ENCODE measurements at places on chromosomes 11 and 22. TPM values are rescaled to one million over a fixed set of nuclear protein-coding genes. Genes with fewer than 3 reads are reported as not detected.

DNA sequence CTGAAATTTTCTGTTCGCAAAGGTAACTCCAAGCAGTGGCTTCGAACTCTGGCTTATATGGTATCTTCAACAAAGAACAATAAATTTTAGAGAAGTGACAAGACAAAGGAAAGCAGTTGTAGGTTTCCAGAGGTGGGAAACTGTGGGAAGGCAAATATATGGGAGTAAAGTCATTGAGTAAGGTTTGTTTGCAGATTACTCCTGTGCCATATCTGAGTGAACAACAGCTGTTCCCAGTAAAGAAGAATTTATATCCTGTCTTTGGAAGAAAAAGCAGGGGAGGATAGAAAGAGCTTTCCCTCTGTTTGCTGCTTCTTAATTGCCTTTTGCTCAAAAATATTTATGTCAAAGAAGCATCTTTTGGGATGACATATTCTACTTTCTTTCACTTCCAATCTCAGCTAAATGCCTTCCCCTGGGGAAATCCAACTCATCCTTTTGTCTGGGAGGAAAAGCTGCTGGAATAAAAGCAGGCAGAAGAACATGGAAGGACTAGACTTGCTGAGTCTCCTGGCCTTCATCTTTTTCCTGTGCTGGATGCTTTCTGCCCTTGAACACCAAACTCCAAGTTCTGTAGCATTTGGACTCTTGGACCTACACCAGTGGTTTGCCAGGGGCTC, 10.4 kb upstream of the RCN1 start:
- no peaks in the 10 kb centered on the region for H3K27me3 ChIP-seq
- no peaks in the 10 kb centered on the region for H3K4me1 ChIP-seq
- no peak overlapping the region for H3K27ac ChIP-seq
- H3K4me3 ChIP-seq = no peak overlapping the region

GRCh38 chr11:42857344-42857743, 454.5 kb upstream of the API5 start:
- no peaks in the 10 kb centered on the region for H3K4me1 ChIP-seq
- no peaks in the 10 kb centered on the region for H3K27me3 ChIP-seq
- no peak overlapping the region for H3K4me3 ChIP-seq
- H3K27ac ChIP-seq = no peak overlapping the region
- no peaks in the 10 kb centered on the region for H3K36me3 ChIP-seq

- no peak for DNase-seq
- no peaks in the 10 kb centered on the region for H3K36me3 ChIP-seq
- no peaks in the 10 kb centered on the region for H3K4me1 ChIP-seq
- H3K4me3 ChIP-seq = no peak overlapping the region
- H3K27ac ChIP-seq = no peak overlapping the region
Observed at GRCh38 chr11:129451524-129451923, 75.9 kb downstream of the BARX2 start.

DNA sequence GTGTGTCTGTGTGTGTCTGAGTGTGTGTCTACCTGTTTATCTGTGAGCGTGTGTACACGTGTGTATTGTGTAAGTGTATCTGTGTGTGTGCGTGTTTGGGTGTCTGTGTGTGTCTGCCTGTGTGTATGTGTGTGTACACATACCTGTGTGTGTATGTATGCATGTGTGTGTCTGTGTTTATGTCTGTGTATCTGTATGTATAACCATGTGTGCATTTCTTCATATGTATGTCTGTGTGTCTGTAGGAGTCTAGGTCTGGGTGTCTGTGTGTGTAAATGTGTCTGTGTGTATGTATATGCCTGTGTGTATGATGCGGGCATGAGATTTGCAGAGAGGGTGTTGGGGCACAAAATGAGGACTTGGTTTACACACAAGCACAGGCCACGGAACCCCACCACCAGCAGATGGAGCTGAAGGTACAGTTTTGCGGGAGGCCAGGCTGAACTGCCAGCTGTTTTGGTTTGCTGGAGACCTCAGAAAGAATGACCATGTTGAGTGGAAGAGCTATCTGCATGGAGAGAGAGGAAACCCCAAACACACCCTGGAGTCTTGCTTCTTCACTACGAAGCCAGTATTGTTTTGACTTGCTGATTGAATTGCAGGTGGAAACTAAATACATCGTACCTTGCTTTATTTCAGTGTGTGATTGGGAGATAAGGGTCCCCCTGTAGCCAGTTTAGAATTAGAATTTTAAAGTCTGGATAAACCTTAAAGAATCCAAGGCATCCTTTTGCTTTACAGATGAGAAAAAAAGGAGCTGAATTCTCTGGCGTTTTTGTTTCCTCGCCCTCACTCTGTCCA, 497.2 kb downstream of the NTM start:
- H3K36me3 ChIP-seq = no peaks in the 10 kb centered on the region
- H3K4me3 ChIP-seq = no peak overlapping the region
- no peaks in the 10 kb centered on the region for H3K4me1 ChIP-seq
- no peak overlapping the region for H3K27ac ChIP-seq

DNA sequence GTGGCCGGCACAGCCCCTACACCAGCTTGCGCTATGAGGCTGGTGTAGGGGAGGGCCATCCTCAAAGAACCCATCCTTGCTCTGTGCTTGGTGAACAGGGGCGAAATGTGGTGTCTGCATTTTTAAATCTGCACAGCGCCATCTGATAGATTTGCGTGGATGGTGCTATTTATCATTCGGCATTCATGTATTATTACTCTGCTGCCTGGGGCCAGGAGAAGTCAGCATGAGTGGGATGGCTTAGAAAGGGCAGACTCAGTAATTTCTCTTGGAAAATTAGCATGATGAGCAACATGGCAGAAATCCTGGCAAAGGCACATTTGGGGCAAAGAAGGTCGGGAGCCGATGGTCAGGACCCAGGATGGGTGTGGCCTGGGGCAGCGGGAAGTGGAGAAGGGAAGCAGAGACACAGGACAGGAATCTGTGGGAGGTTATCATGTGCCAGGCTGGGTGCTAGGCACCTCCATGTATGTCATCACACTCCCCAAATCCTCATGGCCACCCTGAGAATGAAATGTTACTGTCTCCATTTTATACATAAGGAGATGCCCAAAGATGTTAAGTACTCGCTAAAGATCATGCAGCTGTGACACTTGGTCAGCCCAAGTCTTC, 149.0 kb downstream of the CEP164 start:
- no peak for DNase-seq
- no peaks in the 10 kb centered on the region for H3K36me3 ChIP-seq
- no peaks in the 10 kb centered on the region for H3K27me3 ChIP-seq
- H3K4me3 ChIP-seq = no peak overlapping the region
- H3K4me1 ChIP-seq = no peaks in the 10 kb centered on the region

GRCh38 chr22:18114495-18114894, 3.9 kb downstream of the TUBA8 start:
- no peak for DNase-seq
- H3K27ac ChIP-seq = no peak overlapping the region
- peaks cover 14% of the 10 kb centered on the region for H3K4me1 ChIP-seq
- H3K36me3 ChIP-seq = no peaks in the 10 kb centered on the region

DNA sequence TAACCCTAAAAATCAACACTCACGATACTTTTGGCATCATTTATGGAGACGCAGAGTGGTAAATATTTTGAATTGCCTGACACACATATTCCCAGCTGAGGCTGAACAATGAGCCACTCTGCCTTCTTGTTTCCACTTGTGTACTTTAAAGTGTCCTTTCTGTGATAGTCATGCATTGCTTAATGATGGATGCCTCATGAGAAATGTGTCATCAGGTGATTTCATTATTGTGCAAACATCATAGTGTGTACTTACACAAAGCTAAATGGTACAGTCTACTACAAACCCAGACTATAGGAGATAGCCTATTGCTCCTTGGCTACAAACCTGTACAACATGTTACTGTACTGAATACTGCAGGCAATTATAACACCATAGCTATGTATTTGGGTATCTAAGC, 44.2 kb downstream of the MRE11 start:
- no peak overlapping the region for H3K27ac ChIP-seq
- DNase-seq = no peak
- peaks cover 10% of the 10 kb centered on the region for H3K36me3 ChIP-seq
- H3K4me1 ChIP-seq = no peaks in the 10 kb centered on the region

DNA sequence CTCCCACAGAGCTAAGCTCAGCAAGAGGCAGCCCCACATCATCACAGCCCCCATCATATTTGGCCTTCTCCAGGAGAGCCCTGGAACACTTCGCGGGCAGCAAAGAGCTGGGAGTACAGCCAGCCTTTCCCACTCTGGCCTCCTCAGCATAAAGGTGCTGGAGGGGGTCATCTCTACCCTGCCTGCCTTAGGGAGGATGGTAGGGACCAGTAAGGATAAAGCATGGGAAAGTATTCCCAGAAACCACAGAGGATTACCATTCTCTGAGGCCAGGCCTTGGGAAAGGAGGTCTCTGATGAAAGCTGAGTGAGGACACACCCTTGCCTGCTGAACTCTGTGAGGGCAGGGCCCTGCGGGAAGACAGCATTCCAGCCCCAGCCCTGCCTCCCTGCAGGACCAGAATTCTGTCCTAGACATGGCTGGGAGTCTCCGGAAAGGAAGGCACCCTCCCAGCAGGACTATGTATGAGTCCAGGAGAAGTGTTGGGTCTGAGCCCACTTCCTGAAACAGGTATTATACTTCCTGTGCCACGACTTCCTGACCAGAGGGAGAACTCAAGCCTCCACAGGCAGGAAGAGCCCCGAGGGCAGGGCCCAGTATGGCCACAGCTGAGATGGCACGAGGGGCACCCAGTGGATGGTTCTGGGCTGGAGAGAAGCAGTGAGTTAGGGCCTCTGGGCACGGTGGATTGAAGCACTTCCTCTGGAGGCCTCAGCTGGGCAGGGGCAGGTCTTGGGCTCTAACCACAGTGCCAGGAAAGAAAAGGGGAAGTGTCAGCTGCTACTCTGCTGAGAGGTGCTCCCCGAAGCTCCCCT, 12.9 kb upstream of the CASTOR1 start:
- H3K27me3 ChIP-seq = no peaks in the 10 kb centered on the region
- H3K4me3 ChIP-seq = peak overlapping the region; percentile 49
- H3K27ac ChIP-seq = peak overlapping the region; percentile 22
- H3K36me3 ChIP-seq = peaks cover 35% of the 10 kb centered on the region
- no peak for DNase-seq

The TPH1 gene
- 0.53 TPM for total RNA-seq

The MPZL3 gene
- total RNA-seq = 119 TPM

The NPAS4 gene
- total RNA-seq = not detected

The MS4A12 gene
- total RNA-seq = not detected
